ENCODE measurements at places on chromosomes 6 and 20.

DNA sequence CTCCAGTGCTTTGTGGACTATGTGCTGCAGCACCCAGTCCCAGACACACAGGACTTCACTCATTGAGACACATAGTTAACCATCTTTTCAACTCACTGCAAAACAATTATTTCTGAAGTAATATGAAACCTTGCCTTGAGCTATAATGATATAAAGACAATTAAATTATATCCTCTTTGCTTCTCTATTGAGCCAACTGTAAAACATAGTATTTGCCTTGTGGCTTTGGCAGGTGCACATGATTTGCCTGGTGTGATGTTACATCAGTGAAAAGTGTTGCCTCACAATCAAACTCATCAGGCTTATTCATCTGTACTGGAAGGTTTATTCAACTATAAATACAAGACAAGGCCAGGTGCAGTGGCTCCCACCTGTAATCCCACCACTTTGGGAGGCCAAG is 80.6 kb downstream of the NCOA7 start:
- no peak for DNase-seq

GRCh38 chr6:3438190-3439167 is 18.4 kb downstream of the SLC22A23 start:
- DNase-seq, result no peak

DNA sequence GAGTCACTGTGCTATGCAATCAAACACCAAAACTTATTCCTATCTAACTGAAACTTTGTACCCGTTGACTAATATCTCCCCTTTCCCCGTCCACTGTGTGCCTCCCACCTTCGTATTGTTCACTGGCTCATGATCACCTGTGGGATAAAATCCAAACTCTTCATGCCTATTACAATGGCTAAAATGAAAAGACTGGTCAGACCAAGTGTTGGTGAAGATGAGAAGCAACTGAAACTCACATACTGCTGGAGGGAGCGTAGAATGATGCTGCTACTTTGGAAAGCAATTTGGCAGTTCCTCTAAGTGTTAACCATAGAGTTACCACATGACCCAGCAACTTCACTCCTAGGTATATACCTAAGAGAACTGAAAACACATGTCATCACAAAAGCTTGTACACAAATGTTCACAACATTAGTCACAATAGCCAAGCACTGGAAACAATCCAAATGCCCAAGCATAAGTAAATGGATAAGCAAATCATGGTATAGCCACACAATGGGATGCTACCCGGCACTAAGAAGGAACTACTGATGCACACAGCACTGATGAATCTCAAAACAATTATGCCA is 13.1 kb downstream of the RPS10 start:
- no peak for DNase-seq

DNA sequence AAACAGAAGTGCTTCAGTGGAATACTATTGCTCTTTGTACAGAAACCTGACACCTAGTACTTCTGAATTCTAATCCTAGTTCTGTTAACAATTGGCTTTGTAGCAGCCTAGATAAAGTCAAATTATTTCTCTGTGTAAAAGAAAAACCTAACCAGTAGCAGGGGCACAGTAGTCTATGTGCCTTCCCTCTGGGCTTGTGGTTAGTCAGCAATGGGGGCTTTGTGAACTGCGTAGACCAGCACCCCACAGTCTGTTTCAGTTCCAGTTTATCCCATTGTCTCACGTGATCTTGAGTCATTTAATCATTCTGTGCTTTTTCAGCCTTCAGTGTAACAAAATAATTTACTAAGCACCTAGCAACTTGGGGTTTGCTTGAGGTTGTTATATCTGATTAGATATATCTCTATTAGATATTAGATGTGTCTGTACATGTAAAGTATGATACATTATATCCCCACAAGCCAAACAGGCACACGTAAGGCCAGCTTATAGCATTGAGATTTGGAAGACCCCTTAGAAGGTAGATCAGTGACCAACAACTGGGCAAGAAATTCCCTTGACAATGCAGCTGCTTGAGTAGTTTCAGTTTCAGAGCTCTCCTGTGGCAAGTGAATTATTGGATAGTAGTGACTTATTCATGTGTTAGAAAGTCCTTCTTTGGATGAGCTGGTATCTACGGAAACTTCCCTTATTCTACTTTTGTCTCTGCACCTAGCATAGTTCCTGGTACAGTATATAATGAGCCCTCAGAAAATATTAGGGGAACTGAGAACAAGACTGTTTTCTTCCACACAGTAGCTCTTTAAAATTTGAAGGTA is 27.9 kb upstream of the CCR6 start:
- DNase-seq, result peak; percentile 20

DNA sequence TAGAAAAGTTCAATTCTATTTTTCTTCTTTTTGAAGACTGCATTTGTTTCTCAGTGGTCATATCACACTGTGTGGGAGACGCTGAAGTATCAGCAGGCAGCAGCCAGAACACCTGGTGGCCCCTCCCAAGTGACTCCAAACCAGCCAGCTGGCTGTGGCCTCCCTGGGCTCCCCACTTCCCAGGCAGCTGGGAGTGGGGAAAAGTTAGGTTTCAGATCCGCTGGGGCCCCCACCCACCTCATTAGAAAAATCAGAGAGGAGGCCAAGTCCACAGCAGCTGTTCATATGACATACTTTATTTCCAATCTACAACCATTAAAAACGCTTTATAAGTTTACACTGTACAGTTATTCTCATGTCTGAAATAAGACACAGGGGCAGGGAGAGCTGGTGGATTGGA is 3.6 kb upstream of the DSN1 start:
- no peak for DNase-seq

- DNase-seq, result peak; percentile 35
These were observed 1.4 kb downstream of the PIM1 start for GRCh38 chr6:37171201-37171969.

All from inflammatory macrophage (primary cell).